SW 1271 (cell line): ENCODE measurements at places on chromosomes 7 and 10.

- no peak for DNase-seq
Measured at GRCh38 chr7:22882106-22882505, 59.5 kb upstream of the TOMM7 start.

- no peak for DNase-seq
Measured at GRCh38 chr10:74377476-74377875, 226.5 kb downstream of the ADK start.

DNA sequence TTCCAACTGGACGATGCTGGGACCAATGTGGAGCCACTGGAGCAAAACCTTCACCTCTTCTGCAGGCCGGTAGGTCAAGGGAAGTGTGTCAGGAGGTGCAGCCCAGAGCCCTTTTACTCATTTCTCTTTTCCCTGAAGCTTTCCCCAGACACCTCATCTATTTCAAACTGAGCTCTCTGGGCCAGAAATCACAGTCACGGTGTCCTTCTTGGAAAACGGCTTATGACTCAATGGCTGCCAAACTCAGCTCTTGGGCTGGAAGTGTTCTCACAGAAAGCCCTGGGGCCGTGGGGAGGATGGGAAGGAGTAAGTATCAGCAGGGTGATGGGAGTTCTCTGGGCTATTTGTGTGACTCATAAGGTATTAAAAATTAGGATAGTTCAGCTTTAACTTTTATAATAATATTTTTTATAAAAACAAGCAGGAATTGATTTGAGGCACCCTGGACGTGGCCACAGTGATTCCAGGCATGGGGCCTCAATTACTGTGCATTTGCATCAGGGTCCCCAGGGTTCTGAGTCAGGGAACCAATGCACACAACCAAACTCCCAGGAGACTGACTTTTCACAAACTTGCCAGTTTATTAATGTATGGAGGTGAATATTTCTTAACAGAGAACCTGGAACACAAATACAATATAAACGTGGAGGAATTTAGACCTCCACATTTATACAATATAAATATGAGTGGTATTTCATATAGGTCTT is 187.4 kb upstream of the TMEM72 start:
- DNase-seq: no peak

DNA sequence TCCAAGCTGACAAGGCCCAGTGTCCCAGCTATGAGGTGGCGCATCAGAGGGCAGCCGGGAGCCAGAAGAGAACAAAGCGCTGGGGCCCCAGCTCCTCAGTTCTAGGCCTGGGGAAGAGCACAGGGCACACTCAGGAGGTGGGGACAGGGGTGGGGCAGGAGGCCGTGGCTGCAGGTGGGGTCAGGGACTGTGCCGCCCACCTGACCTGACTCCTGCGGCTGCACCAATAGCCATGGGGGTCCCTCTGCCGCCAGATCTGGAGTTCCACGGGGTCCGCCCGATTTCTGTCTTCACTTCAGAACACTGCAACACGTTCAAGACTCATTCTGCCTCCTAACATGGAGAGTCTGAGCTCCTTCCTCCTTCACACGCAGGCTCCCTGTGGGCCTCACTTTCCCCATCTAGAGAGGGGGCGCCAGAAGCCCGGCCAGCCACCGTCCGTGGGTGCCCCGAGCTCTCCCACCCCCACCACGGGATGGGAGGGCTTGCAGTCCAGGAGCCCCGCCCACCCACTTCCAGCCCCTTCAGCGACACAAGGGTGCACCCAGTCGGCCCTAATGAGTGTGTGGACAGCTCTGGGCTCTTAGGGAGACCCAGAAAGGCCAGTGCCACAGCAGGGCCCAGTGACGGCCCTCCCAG is 278.3 kb downstream of the MAD1L1 start:
- no peak for DNase-seq

GRCh38 chr7:150719436-150719835 is 3.0 kb downstream of the GIMAP1 start:
- no peak for DNase-seq

- no peak for DNase-seq
Measured at GRCh38 chr7:121376979-121377378, 19.1 kb downstream of the FAM3C start.

DNA sequence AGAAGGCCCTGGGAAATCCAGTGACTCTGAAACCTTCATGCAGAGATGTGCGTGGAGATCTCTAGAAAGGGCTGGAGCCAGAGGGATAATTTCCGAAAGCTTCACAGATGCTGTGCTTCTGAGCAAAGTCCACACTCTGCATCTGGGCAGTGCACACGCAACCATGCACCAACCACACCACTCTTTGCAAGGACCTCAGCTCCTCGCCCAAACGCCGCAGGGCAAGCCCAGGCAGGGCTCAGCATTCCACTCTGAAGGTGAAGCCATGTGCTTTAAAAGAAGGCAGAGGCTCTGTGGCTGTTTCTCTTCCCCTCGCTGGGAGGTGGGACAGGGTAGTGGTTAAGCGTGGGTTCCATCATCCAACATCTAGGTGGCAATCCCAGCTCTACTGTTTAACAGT is 48.4 kb downstream of the ASB13 start:
- DNase-seq: no peak

GRCh38 chr10:87657371-87657770 is 2.3 kb upstream of the PAPSS2 start:
- no peak for DNase-seq

- DNase-seq: no peak
Measured at GRCh38 chr10:49356181-49356580, 39.7 kb downstream of the DRGX start.

- DNase-seq: peak; percentile 40
Measured at GRCh38 chr7:75914169-75914654, 743 bp upstream of the POR start.

DNA sequence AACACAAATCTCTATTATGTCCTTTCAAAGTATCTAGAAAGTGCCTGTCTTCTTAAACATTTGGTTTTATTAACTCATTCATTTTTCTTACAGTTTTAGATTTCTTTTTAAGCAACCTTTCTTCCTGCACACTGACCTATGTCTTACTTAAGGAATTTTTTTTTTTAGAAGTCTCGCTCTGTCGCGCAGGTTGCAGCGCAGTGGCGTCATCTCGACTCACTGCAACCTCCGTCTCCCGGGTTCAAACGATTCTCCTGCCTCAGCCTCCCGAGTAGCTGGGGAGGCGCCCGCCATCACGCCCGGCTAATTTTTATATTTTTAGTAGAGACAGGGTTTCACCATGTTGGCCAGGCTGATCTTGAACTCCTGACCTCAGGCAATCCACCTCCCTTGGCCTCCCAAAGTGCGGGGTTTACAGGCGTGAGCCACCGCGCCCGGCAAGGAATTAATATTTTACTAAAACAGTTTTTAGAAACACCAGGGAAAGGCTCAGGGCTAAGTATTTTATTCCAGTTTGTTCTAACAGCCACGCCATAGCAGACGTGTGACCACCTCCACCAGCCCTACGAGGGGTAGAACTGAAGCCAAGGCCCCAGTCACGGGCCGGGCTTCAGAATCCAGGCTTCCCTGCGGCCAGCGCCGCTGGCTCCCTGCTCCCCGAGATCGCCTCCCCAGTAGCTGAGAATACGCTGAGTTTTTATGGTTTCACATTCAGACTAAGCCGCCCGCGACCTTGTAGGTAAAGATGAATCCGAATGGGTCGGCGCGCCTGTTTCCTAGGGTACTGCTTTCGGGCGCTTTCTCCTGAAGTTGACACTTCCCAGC is 941 bp upstream of the LUC7L2 start:
- peak; percentile 28 for DNase-seq

- no peak for DNase-seq
Measured at GRCh38 chr7:121558288-121558687, 162.2 kb upstream of the FAM3C start.

DNA sequence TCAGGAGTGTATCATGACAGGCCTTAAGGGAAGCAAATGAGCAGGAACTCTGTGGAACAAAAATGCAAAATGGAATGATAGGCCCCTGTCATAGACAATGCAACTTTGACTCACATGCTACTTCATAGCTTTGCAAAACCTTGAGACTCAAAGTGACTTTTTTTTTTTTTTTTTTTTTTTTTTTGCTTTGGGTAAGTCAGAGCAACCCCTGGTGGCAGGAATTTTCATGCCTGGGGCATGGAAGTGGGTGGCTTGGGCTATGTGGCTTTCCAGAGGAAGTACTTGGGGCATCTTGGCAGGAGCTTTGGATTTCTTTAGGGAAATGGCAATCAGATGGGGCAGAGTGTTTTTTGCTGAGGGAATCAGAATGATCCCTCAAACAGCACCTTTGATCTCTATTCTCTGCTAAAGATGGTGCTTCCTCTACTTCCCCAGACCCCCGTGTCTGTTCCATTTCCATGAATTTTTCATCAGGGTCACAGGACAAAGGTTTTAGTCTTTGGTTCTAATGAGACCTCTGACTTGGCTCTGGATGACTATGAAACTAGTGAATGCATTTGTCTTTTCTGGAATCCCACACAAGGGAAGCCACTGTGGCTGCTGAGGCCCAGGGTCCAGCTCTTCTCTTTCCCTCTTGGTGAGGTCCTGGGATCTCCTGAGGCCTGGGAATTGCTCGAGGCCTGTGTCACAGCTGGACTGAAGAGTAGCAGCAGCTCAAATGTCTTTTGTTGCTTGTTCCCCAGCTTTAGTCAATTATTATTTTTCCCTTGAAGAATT is 62.8 kb downstream of the TACC2 start:
- peak; percentile 37 for DNase-seq

GRCh38 chr10:6995831-6996230 is 415.0 kb downstream of the SFMBT2 start:
- DNase-seq: no peak

- no peak for DNase-seq
Measured at GRCh38 chr7:18425838-18426445, 69.6 kb upstream of the HDAC9 start.

GRCh38 chr7:137003566-137003965 is 135.1 kb downstream of the CHRM2 start:
- no peak for DNase-seq

DNA sequence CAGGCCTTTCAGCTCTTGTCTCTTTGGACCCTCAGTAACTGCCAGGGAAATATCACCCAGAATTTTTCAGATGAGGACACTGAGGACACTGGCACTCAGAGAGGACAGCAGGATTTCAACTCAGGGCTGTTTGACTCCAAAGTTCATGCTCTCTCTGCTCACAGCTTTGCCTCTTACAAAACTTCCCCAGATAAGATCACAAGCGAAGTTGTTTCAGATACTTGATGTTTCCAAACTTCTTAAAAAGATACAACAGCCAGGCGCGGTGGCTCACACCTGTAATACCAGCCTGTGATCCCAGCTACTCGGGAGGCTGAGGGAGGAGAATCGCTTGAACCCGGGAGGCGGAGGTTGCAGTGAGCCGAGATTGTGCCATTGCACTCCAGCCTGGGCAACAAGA is 32.4 kb upstream of the ZRANB1 start:
- no peak for DNase-seq

DNA sequence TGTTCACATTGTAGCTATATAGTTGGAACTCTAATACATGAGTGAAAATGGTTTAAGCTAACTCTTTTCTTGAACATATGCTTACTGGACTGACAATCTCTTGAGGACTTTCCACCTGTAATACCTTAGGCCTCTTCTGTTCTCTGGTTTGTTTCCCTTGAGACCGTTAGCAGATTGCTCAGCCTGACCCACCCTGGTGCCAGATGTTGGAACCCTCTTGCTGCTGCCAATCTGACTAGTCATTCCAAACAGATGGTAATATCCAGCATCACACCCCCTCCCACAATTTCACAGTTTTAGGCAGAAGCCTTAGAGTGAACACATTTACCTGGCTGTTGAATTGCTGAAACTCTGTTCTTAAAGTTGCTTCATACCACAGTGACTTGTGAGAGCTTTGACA is 18.7 kb downstream of the CALD1 start:
- no peak for DNase-seq

DNA sequence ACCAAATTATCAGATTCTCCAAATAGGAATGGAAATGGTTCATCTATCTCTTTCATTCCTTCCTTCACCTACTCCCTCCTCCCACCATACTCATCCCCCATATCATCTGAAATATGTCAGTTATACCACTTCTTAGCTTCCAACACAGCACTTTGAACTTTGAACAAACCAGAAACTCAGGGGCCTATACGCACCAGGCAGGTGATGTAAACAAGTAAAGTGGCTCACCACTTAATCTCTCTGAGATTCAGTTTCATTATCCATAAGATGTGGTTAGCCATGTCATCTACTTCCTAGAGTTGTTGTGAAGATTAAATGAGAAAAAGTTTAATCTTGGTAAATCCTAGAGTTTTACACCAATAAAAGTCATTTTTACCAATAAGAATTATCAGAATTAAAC is 65.9 kb upstream of the LRRN3 start:
- DNase-seq: no peak
